ENCODE measurements at places on chromosomes 16 and 17. TPM values are rescaled to one million over a fixed set of nuclear protein-coding genes. Genes with fewer than 3 reads are reported as not detected.

TMEM88 gene
- total RNA-seq: not detected

RILP gene
- 11.0 TPM for total RNA-seq

TRIM47 gene
- total RNA-seq: 18.2 TPM

SYNGR3 gene
- total RNA-seq: 1.5 TPM

HOXB2 gene
- total RNA-seq: 12.2 TPM

ARL6IP1 gene
- 224 TPM for total RNA-seq

XYLT1 gene
- total RNA-seq: 21.8 TPM

PDK2 gene
- 19.2 TPM for total RNA-seq

UNC45B gene
- not detected for total RNA-seq

PIRT gene
- total RNA-seq: not detected
